ENCODE measurements at places on chromosomes 16 and 17.

- DNase-seq: no peak
Measured at GRCh38 chr16:54143934-54144571, 142.5 kb downstream of the IRX3 start.

- no peak for DNase-seq
Measured at GRCh38 chr17:77942112-77942988, 16.2 kb upstream of the TNRC6C start.

DNA sequence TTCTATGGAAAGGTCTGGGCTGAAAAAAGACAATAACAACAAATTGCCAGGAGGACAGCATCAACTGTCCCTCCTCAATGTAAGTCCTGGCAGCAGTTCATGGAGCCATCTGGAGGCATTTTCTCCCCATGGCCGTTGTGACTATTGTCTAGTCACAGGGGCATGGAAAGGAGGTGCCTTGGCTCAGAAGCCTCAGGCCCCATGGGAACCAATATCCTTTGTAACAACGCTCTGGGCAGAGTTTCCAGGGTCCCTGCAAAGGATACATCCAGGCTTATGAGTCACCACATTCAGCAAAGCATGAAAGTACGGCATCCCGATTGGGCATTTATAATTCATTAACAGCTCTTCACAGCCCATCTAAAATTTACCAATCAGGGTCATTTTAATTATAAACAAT lies 85.2 kb downstream of the GLG1 start:
- DNase-seq: no peak

DNA sequence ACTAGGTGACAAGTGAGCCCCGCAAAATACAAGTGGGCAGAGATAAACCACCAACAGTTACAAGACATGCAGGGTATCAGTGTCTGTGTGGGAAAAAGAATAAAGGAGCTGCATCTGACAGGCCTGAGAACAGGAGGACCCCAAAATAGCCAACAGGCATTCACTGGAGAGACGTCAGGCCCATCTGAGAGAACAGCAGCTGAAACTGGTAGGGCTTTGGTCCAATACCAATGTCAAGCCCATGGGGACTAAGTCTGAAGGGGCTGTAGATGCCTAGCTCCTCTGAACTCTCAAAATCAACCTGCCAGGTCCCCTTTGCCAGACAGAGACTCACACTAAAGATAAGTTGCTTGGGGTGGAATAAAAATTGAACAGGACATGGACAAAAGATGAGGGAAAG lies 30.5 kb upstream of the TANC2 start:
- no peak for DNase-seq

GRCh38 chr17:55606488-55606815 lies 95.2 kb upstream of the SMIM36 start:
- no peak for DNase-seq

GRCh38 chr16:58196898-58197313 lies 1.0 kb downstream of the CSNK2A2 start:
- no peak for DNase-seq

GRCh38 chr17:58476812-58477211 lies 11.4 kb downstream of the HSF5 start:
- DNase-seq: no peak

GRCh38 chr16:27204312-27204915 lies 1.1 kb downstream of the KDM8 start:
- no peak for DNase-seq

DNA sequence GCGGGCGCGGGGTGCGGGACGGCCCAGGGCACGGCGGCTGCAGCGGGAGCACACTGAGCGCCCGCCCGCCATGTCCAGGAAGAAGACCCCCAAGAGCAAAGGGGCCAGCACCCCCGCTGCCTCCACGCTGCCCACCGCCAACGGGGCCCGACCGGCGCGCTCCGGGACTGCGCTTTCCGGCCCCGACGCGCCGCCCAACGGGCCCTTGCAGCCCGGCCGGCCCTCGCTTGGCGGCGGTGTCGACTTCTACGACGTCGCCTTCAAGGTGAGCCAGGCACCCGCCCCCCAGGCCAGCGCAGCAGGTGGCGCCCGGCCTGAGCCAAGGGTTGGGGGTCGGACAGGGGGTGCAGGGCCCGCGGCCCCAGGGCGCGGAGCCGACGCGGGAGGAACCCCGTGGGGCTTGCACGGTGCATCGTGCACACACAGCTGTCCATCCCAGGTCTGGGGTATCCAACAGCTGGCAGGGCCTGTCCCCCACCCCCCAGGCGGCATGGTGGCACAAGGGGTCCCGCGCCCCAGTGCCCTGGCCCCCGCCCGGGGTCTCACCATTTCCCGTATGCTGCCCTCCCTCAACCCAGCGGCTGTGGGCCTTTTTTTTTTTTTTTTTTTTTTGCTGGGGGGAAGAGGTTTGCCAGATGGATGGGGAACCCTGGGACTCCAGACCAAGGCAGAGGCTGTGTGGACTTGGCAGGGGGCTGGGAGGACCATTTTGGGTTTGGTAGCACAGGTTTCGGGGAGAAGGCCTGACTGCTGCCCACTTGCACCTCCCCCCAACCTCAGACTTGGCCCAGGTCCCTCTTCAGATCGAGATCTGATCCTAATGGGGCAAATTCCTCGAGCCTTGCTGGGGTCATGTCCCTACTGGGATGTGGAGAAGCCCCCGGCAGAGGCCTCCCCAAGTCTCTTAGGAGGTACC lies 547 bp downstream of the RAB26 start:
- no peak for DNase-seq

DNA sequence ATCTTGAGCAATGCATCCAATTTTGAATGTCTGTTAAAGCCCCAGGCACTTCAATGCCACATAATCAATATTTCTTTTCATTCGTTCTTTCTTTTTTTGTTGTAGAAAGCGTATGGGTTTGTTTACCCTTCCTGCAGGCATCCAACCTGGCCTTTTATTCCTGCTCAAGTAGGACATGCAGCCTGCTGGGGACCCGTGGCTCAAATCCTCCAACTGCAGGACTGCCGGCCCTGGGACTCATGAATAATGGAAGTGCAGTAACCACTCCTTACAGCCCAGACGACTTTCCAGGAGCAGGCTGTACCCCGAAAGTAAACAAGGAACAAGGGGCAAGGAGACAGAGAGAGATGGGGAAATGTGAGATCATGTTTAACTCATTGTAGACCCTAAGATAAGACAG lies 126.4 kb downstream of the SALL1 start:
- no peak for DNase-seq

DNA sequence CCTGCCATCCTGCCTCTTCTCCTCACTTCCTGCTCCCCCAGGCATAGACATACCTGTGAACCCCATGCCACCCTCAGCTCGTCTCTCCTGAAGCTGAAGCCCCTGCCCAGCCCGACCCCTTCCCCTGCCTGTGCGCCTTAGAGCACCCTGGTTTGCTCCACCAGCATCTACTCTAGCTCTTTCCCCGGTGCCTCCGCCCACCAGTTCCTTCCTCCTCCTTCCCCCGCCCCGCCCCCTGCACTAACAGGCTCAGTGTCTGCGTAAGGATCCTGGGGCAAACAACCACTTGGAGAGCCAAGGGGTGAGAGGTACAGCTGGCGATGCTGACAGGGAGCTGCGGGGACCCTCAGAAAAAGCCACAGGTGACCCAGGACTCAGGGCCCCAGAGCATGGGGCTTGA lies 1.9 kb downstream of the GPR142 start:
- DNase-seq: peak; percentile 25

GRCh38 chr16:25172831-25173230 lies 43.9 kb upstream of the AQP8 start:
- DNase-seq: no peak

DNA sequence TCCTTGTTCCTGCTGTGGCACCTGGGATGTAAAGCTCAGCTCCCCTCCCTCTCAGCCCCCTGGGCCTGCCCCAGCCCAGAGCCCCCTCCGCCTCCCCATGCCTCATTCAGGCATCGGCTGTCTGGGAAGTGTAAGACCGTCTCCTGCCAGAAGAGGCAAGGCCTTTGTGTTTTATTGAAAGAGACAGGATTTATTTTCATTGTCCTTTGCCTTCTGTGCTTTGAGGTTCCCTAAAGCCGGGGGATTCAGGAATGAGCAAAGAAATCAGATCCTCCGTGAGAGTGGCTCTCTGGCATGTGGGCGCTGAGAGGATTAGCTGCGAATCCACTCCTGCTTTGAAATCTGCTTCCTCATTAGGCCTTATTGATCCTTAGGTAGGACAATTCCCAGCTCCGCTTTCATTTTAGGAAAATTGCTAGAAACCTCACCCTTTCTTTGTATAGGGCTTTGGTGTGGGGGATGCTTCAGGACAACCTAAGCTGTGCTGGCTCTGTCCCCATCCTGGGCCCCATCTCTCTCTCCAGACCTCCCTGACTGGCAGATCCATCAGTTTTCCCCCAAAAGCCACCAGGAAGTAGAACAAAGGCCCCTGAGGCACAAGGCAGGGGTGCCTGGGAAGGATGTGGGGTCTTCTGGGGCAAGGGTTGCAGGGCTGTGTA lies 211.5 kb upstream of the TNRC6C start:
- no peak for DNase-seq

DNA sequence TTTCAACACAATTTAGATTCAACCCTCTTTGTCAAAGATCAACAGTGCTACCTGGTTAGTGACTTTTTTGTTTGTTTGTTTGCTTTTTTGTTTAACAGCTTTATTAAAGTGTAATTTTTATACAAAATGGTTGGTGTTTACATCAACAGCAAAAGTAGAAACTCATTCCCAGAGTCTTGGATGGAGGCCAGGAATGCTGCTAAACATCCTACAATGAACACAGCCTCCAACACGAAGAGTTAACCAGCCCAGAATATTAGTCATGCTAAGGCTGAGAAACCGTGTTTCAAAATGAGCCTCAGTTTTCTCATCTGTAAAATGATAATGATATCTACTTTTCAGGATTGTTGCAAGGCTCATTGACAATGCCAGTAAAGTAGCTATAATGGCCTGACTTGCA lies 211.0 kb upstream of the MAF start:
- DNase-seq: no peak

DNA sequence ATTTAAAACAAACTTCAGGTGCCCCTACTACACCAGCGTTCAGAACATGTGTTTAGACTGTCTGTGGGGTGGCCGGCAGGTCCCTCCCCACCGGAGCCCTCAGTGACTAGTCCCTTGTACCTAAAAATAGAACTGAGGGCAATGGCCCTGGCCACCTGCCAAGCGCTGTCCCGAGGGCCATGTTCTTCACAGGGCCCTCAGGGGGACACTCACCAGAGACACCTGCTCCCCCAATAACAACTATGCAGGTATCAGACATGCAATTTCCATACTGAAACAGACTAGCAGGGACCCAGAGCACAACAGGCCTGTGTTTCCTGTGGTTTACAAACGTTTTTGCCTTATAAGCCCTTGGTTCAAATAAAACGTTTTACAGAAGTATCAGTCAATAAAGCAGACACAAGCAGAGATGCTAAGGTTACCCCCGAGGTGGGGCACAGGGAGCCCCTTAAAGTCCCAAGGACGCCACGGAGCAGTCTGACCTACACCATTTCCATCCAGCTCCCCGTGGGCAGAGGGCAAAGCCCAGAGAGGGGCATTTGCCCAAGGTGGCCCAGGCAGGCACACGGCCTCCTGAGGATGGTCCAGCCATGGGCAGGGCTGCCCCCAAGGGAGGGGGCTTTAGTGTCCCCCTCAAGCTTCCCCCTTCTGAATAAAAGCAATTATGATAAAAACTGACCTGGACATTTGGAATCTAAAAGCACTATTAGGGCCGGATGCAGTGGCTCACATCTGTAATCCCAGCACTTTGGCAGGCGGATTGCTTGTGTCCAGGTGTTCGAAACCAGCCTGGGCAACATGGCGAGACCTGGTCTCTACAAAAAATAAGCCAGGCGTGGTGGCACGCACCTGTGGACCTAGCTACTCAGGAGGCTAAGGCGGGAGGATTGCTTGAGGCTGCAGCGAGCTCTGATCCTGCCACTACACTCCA lies 896 bp upstream of the MYLK3 start:
- no peak for DNase-seq

DNA sequence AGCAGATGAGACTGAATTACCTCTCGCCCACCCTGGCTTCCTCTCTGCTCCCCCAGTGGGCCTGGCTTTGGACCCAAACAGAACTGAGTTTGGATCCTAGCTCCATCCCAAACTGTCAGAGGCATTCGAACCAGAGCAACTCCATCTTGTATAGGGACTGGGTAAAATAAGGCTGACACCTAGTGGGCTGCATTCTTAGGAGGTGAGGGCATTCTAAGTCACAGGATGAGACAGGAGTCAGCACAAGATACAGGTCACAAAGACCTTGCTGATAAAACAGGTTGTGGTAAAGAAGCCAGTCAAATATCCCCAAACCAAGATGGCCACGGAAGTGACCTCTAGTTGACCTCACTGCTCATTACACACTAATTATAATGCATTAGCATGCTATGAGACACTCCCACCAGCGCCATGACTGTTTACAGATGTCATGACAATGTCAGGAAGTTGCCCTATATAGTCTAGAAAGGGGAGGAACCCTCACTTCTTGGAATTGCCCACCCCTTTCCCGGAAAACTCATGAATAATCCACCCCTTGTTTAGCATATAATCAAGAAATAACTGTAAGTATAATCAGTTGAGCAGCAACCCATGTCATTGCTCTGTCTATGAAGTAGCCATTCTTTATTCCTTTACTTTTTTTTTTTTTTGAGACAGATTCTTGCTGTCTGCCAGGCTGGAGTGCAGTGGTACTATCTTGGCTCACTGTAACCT lies 44.4 kb downstream of the LYRM1 start:
- DNase-seq: no peak

DNA sequence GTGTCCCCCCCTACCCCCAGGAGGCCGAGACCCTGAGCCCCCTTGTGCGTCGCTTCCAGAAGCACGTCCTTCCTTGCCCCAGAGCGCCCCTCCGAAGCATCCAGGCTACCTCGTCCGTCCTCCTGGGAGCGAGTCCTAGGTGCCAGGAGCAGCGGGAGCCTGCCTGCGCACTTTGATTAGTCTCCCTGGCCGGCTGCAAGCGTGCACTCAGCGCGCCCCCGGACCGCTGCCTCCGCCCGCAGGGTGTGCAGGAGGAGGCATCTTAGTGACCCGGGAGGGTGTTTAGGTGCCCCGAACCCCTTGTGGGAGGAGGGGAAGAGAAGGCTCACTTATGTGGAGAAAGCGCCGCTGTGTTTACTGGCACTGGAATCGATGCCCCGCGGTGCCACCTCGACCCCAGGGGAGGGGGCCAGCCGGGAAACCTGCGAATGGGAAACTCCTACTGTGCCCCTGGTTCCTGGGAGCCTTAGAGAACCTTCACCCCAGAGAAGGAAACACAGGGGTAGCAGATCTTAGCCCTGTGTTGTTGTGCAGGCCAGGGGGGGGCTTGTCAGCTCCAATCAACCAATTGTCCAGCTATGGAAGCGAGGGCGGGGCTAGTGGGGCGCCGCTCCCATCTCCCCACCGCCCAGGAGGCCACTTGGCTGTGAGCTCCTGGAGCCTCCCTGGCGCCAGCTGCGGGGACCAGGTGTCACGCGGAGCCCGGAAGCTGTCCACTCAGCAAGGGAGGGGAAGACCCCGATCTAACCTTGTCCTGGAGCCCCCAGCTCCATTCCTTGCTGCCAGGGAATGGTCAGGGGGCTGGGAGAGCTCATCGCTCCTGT lies 922.8 kb upstream of the EEF2KMT start:
- DNase-seq: no peak

GRCh38 chr17:80105762-80106161 lies 4.4 kb downstream of the GAA start:
- DNase-seq: no peak

Data from stimulated activated CD8-positive, alpha-beta memory T cell treated with anti-CD3 and anti-CD28 coated beads, Interleukin-15, amount 100 ng/mL, for 24 hours (primary cell).